ENCODE measurements at places on chromosomes 2 and 18. TPM values are rescaled to one million over a fixed set of nuclear protein-coding genes. Genes with fewer than 3 reads are reported as not detected.

DNA sequence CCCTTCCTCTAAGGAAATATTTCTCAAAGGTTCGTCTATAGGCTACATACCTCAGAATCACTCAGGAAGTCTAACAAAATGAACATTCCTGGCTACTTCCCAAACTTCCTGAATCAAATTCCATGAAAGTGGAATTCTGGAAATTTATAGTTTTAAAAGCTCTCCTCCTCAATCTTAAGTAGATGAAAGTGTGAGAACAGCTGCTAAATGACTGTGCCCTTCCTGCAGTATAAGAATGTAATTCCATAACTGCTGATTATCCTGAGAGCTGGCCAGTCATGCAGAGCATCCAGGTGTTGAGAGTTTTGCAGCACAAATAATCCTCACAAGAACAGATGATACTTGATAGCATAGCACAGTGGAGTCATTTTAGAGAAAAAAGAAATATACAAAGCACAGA lies 265.0 kb downstream of the KCNJ3 start:
- DNase-seq: no peak

DNA sequence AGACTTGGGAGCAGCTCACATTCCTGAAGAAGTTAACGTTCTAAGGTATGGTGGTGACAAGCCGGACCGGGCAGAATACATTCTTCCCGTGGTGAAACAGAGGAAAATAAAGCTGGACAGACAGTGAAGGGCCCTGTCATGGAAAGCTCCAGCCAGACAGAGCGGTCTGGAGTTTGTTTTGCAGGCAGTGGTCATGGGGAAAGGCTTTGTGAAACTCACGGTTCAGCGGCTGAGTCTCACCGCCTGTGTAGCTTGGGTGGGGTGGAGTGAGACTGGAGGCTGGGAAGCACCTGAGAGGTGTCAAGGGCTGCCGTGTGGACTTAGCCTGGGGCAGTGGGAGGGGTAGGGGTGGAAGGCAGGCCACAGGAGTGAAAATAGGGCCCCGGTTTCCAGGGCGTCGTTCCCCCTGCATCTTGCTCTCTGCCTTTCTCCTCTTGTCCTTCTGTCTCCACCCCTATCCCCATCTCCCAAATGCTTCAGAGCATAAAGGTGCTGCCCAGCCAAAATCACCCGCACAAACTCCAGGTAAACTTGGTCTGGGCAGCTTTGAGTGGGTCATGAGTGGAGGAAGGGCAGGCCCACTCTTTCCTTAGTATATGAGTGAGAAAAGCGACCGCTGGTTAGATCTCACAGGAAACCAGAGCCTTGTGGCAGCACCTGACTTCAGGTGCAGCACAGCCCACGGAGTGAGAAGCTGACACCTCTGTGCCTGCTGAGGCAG lies 11.4 kb upstream of the SLC20A1 start:
- DNase-seq: no peak

DNA sequence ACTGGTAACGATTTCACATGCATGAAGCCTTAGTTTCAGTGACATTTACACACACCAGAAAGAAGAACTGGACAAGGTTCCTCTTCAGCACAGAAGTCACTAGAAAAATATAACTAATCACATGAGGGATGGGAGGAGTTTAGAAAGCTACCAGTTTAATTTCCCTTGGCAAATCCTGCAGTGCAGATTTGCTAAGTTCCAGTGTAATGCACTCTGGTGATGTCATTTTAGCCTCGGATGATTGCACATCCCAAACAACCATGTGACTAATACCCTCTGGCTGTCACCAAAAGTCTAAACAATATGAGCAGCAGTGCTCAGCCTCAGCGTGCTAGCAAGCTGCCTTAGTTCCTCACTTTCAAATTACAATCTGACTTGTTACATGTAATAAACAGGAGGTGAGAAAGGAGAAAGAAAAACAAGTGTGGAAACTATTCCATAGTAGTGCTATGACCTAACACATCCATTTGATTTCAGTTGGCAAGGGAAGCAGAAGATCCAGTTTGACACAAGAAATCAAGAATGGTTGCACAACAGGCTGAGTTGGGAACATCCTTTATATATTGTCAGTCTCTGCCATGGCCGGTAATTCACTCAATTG lies 35.3 kb upstream of the PPP1CB start:
- peak; percentile 95 for DNase-seq

- DNase-seq: no peak
Observed at GRCh38 chr2:98833172-98833916, 102.4 kb upstream of the MGAT4A start.

FBXO41 gene
- 2.2 TPM for total RNA-seq

DNA sequence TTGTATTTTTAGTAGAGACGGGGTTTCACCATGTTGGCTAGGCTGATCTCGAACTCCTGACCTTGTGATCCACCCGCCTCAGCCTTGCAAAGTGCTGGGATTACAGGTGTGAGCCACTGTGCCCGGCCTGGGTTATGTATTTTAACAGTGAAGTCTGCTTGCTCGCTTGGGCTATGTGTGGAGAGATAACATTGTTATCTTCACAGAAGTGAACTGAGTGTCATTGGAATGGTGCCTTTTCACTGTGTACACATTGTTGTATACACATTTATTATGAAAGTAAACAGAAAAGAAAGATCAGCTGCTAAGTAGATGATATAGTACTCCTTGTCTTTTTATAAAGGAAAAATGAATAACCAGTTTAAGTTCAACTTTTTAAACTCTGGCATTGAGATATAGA lies 30.4 kb downstream of the RNF138 start:
- no peak for DNase-seq

SOS1 gene
- 6.8 TPM for total RNA-seq

HOXD11 gene
- total RNA-seq: 16.9 TPM

DNA sequence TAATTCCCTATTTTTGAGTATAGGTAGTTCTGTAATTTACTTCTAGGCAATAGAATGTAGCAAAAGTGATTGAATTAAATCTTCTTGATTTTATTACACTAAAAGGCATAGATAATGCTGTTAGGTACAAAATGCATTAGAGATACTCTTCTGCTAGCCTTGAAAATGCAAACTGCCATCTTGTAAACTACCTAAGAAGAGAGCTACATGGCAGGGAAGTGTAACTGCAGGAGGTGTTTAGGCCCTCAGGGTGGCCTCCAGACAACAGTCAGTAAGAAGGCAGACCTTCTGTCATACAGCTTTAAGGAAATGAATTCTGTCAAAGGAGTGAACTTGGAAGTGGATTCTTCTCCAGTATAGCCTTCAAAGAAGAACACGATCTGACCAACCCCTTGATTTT lies 1396.8 kb upstream of the SLC39A10 start:
- DNase-seq: no peak

TMEM247 gene
- total RNA-seq: not detected

ARHGAP15 gene
- total RNA-seq: not detected

DLX1 gene
- 6.8 TPM for total RNA-seq

DNA sequence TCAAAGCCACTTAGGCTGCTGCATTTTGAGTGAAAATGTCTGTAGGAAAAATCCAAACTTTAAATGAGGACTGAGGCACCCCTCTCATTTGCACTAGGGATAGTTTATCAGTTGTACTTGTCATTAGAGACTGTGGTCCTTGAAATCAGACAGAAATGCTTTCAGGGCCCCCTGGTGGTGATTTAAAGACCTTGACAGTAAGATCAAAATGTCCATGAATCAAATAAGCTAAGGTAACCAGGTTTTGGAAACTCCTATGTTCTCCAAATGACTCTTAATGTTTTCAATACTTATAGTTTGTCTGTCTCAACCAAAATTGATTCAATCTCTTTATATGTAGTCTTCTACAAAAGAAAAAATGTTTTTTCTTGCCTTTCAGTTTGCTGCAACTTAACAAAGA lies 28.8 kb upstream of the DDX18 start:
- peak; percentile 42 for DNase-seq

C2orf49 gene
- total RNA-seq: 22.0 TPM

GRCh38 chr18:53950545-53950944 lies 273.9 kb downstream of the MBD2 start:
- no peak for DNase-seq

GRCh38 chr18:33755931-33756560 lies 178.0 kb downstream of the ASXL3 start:
- DNase-seq: peak; percentile 46

DNA sequence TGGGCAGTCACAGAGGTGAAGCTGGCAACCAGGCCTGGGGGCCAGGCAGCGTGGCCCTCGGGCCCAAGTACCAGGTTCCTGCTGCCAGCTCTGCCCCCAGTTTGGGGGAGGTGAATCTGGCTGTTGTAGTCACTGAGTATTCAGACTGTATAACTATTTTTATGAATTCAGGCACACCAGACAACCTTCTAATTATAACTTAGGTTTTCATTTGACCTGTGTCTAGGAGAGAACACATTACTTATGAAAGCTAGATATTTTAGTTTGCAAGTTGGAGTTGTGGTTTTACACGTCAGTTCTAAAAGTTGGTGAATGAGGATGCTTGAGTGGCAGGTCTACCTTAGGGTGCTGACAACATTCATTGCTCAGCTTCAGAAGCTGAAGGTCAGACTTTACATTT lies 71.7 kb downstream of the LIMS1 start:
- DNase-seq: no peak

DNA sequence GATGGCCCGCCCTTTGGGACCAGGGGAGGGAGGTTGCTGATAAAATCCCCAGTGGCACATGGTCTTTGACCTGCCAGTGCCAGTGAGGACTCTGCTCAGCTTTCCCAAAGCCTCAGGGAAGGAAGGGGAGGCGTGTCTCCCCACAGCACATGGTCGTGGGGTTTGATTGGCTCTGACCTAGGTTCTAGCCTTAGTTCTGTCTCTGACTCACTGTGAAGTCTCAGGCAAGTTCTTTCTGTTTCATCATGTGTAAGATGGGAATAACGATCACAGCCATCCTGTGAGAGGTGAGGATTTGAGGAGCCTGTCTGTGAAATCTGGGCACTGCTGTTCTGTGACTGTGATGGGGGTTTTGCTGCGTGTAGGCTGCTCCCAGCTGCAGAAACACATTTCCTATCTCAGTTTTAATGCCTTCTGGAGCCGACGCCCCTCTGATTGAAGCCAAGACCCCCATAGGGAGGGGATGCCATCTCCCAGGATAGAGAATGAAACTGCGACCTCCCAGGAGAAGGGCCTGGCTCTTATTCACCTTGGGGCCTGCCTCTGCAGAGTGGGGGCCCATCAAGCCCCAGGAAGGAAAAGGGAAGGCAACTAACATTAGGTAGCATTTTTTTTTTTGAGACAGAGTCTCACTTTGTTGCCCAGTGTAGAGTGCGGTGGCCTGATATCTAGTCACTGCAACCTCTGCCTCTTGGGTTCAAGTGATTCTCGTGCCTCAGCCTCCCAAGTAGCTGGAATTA lies 84.0 kb downstream of the DDX1 start:
- DNase-seq: peak; percentile 48

DNA sequence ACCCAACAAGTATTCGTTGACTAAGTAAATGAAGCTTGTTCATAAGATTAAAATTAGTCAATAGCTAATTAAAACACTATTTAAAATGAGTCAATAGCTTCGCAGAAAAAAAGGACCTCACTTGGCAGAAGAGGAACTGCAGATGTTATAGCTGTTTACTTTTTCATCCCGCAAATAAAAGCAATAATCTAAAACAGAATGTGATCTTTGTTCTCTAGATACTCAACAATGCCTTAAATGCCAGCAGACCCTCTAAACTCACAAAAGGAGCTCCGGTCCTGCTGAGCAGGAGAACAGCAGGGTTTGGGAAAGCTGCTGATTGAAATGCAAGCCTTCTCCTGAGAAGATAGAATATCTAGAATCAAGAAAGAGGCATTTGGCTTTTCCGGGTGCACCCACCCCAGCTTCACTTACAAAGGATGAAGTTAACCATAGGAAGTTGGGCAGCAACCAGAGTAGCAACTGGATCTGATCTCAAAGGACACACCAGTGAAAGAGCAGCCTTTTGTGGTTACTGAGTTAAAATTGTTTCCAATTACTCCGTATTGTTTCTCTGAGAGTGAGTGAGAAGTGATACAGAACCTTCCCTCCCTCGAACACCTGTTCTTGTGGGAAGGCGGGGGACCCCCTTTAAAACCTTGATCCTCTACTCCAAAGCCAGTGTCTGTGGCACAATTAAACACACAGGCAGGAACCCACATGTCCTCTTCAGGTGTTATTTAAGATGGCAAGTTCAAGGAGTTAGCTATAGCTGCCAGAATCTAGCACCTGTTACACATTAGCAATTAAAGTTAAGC lies 6.8 kb downstream of the CCBE1 start:
- no peak for DNase-seq

DNA sequence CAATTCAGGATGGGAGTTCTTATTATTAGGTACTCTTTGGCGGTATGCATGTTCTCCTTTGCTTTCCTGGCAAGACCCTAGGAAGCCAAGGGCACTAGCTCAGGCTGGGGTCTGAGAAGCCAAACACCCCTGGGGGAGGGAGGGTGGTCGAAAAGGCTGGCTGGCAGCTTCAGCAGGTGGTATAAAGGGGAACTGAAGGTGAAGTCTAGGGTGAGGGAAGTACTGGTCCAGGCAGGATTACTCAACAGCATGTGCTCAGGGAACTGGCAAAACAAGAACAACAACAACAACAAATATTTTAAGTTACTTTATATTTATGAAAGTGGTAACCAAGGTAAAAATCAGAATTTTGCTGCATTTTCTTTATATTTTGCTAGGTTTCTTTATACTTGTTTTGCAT lies 40.7 kb upstream of the PCBP1 start:
- DNase-seq: no peak

NMUR1 gene
- not detected for total RNA-seq

DNA sequence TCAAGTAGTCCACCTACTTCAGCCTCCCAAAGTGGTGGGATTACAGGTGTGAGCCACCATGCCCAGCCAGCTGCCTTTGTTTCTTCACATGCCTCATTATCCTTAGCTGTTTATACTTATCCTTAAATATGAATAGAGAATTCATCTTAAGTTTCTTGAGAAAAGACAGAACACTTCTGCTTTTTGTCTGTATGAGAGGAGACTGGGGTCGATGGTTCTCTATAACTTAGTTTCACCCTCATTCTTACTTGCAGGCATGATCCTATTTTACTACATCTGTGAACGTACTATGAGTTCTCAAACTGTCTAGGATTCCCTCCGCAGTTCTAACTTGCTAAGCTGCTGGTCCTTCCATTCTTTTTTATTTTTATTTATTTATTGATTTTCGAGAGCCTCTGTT lies 20.4 kb downstream of the PPM1B start:
- no peak for DNase-seq

GLI2 gene
- 0.76 TPM for total RNA-seq

DNA sequence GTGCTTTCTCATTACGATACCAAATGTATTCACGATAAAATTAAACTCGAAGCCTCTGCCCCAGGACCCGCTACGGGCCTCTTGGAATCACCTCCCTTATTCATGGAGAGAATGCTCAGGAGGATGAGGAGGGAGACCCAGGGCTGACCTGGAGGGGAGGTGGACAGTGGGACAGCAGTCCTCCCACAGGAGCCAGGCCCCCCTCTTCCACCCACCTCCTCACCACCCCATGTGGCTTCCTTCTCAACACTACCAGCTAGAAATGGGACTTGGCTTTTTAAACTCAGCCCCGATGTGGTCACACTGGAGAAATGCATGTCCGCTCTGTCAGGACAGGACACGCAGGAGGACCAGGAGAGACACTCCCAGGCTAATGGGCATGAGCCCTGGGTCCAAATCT lies 147.9 kb upstream of the ID2 start:
- DNase-seq: no peak

DNA sequence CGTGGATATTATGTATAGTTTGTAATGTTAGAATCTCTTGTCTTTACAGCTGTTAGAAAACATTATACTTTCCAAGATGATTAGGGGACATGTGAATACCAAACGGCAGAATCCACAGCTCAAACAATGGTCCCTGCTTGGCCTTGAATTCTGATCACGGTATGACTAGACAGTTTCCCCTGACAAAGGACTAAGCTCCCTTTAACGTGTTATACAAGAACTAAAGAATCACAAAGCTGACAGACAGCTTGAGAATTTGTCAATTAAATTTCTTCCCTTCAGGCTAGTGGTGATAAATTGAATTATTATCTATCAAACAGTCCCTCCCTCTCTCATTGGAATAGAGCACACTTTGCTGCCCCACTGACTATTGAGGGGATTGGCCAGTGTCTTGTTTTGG lies 359.2 kb upstream of the ID2 start:
- DNase-seq: no peak

Data from M059J (cell line).